ENCODE measurements at places on chromosomes 3 and 15.

GRCh38 chr15:89985111-89985510 lies 16.0 kb upstream of the ZNF710 start:
- no peak for DNase-seq

DNA sequence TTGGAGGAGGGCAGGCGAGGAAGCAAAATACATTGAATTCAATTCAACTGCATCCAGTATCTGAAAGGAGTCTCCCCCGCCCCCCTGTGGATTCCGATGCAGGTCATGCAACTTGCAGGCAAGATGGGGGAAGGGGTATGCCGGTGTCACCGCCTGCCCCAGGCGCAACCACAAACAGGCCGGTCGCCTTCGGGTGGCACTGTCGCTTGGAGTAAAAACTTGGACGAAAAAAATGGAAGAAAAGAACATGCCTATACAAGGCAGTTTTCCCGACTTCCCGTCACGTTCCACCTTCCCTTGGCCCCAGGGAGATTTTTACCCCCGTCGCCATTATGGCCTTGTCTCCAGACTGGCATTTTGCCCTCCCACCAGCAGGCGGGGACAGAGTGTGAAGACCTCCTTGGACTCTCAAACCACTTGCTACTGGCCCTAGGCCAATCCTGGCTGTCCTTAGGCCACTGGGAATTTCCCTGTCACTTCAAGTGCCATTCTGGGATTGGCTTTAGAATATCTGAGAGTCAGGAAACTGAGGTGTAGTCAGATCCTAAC lies 1.6 kb upstream of the NTRK3 start:
- no peak for DNase-seq

DNA sequence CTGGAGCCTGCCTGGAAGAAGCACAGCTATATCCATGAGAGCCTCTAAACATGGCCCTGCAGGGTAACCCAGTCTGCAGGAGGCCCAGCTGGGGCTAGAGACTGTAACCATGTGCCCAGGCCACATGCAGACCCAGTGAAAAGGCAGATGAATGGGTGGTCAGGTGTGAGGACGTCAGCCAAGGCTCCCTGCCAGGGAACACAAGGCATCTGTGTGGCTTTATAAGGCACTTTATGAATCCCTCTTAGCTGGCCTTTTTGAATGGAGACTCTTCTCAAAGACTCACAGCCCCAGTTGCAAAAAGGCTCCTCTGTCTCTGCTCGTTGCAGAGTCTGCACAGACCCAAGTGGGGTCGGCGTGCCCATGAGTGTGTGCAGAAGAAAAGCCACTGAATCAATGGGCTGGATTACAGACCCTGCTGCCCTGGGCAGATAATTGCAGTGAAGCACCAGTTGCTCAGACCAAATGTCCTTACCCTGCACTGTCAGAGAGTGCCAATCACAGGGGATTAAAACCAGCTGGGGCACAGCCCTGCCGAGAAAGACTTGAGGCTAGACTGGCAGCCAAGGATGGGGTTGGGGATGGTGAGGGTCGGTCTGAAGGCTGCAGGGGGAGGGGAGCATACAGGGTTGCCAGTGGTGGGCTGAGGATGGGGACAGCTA lies 154.2 kb downstream of the RAB11A start:
- DNase-seq = no peak

DNA sequence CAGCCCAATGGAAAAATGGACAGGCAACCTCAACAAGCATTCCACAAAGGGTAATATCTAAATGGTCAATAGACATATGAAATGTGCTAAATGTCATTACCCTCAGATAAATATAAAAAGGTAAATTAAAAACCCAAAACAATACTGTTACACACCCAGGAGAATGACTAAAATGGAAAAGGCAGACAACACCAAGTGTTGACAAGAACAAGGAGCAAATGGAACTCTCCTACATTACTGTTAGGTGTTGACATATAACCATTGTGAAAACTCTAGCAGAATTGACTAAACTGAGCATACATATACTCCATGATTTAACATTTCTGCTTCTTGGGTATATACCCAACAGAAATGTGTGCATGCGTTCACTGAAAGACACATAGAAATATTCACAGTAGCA lies 25.3 kb upstream of the SLC6A11 start:
- no peak for DNase-seq

DNA sequence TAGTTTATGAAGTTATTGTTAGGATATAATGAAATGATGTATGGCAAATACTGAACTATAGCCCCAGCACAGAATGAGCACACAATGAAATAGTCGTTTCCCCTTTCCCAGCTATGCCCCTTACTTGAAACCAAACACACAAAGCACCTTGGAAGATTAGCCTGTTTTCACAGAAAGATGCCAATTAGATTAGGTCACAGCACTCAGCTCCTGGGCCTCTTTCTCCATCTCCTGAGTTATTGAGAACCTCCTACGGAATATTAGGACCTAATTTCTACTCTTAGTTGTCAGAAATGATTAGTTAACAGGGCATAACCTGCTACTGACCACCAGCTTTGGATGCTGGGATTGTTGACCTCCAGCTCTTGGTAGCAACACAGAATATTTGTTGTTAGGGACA lies 269.4 kb upstream of the ROPN1 start:
- no peak for DNase-seq

DNA sequence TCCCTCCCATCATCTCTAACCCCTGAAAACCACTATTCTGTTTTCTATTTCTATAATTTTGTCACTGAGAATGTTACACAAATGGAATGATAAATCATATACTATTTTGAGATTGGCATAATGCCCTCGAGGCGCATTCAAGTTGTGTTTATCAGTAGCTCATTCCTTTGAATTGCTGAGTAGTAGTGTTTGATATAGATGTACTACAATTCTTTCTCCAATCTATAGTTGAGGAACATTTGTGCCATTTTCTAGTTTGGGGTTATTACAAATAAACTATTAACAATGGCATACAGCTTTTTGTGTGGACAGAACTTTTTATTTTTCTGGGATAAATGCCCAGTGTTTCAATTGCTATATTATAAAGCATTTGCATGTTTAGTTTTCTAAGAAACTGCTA lies 86.0 kb downstream of the CCR1 start:
- DNase-seq = no peak

- DNase-seq = no peak
Measured at GRCh38 chr3:188674595-188674994, 497.2 kb upstream of the TPRG1 start.

GRCh38 chr3:79278681-79279080 lies 489.1 kb downstream of the ROBO1 start:
- DNase-seq = no peak

- DNase-seq = no peak
Measured at GRCh38 chr3:129684270-129684669, 77.8 kb upstream of the PLXND1 start.

DNA sequence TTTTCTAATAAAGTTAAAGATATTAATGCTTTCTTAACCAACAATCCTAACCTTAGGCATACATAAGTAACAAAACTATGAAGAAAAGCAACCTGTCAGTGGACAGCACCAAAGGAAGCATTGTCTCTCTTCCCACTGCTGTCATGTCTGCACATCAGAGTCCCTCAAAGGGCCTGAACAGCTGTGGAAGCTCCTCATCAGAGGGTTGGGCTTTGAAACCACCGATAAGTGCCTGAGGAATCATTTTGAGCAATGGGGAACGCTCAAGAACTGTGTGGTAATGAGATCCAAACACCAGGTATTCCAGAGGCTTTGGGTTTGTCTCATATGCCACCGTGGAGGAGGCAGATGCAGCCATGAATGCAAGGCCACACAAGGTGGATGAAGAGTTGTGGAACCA lies 182.5 kb downstream of the FMN1 start:
- no peak for DNase-seq

DNA sequence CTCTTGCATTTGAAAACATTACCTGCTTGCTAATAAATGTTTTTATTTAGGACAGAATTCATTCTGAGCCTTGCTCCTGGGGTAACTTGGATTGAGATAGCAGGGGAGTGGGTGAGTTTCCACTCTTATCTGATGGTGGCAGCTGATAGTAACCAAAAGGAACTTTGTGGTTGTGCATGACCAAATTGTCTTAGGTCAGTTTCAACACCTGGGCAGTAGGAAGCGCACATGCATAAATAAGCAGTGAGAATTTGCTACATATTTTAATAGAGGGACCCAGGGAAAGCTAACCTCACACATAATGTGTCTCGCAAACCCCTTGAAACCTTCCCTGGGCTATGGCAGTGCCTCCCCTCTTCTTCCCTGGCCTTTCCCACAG lies 65.4 kb upstream of the XCR1 start:
- no peak for DNase-seq

GRCh38 chr15:35540885-35541284 lies 5.1 kb downstream of the DPH6 start:
- no peak for DNase-seq

DNA sequence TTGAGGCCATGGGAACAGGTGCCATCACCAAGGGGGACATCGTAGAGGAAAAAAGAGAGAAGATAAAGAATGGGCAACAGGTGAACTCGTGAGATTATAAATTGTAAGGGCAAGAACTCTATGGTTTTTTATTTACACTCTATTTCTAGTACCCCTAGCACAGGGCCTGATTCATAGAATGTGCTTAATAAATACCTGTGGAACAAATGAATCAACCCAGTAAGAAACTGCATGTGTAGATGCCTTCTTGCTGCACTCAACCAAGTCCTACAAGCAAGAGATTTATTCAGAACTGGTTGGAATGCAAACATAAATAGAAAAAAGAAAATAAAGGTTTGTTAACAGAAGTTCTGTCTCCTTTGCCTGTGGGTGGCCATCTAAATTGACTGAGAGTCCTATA lies 18.7 kb upstream of the KPNA1 start:
- no peak for DNase-seq

GRCh38 chr3:41120460-41120859 lies 78.8 kb upstream of the CTNNB1 start:
- no peak for DNase-seq

- no peak for DNase-seq
Measured at GRCh38 chr15:39609166-39609916, 28.5 kb downstream of the THBS1 start.

GRCh38 chr3:53269888-53270880 lies 14.4 kb upstream of the TKT start:
- DNase-seq = peak; percentile 85

GRCh38 chr15:85047271-85047948 lies 65.8 kb downstream of the PDE8A start:
- no peak for DNase-seq

GRCh38 chr15:55289011-55289745 lies 435 bp downstream of the RAB27A start:
- DNase-seq = no peak

DNA sequence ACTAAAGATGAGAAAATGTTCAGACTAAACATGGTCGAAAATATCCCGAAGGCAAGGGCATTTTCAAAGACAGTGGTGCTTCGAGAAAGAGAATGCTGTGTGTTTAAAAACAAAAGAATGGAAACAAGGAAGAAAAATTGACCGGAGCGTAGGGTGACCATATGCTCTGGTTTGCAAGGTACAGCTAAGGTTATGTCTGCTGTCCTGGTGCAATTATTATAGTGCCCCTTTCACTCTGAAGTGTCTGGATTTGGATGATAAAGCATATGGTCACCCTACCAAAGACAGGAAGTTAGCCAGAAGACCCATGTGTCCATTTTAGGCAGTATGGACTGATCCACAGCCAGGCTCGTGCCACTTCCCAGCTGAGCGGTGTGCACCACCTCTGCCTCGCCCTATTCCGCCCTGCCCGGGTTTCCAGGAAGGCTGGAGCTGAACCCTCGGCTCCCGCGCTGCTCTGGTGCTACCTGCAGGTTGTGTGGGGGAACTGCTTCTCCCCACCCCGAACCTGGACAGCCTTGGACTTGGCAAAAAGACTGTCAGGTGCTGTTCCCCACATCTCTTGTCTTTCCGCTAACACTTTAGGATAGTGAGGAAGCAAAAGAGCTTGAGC lies 25.2 kb downstream of the GOLGA6D start:
- DNase-seq = no peak

DNA sequence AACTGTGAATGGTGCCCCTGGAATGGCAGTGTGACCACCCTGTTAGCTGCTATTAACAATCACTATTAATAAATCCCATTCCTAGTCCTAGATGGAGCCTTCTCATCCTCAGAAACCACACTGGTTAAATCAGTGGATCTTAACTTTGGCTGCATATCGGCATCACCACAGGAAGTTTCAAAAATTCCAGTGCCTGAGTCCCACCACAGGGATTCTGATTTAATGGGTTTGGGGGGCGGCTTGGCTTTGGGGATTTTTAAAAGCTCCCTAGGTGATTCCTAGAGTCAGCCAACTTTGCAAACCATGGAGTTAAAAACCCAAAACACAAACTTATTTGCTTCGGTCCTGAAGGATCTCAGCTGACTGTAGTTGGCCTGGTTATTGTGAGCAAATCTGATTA lies 3.1 kb downstream of the FAM107A start:
- DNase-seq = no peak

- no peak for DNase-seq
Measured at GRCh38 chr3:114464548-114464947, 170.7 kb downstream of the TIGIT start.

DNA sequence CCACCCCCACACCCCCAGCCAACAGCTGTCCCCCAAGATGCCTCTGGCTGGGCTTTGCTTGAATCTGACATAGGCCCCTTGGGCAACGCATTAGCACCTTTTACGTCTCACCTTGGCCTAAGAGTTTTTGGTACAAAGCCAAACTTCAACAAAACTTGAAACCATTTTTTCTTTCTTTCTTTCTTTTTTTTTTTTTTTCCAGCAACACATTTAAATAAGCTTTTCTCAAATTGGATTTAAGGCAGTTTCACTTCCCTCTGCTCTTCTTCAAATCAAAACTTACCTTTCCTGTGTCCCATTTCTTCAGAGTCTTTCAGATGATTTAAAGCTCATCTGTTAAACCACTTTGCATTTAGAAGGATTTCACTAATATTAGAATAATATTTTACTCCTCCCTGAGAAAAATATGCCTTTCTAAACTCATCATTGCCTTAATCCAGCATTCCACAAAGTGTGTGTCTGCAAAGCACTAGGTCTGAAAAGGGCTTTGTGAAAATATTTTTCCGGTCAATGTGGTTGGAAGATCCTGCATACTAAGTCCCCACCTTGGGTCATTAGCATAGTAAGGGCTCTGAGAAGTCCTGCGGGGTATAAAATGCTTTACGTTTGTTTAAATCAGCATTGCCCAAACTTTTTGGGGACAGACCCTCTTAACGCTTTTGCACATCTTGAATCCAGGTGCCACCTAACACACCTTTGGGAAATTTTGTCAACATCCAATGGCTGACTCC lies 217.0 kb downstream of the TLE3 start:
- no peak for DNase-seq
